ENCODE measurements at places on chromosomes 5 and 9. TPM values are rescaled to one million over a fixed set of nuclear protein-coding genes. Genes with fewer than 3 reads are reported as not detected.

DNA sequence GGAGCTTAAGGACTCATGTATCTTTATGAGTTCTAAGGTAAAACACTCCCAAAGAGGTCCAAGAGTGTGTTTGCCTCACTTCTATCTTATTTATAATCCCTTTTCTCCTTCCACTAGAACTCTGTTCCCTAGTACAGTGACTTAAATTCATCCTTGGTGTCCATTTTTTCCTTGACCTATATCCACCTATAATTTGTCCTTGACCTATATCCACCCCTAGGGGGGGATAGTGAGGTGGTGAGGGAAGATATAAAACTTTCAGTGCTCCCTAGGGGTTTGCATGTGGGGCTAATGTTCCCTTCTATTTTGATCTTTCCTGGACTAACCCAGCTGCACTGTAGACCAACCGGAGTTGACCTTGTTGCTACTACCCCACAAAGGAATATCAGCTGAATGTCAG, 83.5 kb upstream of the GNAQ start:
- DNase-seq = no peak

- DNase-seq = no peak
Measured at GRCh38 chr5:157356576-157356975, 90.7 kb downstream of the CYFIP2 start.

DNA sequence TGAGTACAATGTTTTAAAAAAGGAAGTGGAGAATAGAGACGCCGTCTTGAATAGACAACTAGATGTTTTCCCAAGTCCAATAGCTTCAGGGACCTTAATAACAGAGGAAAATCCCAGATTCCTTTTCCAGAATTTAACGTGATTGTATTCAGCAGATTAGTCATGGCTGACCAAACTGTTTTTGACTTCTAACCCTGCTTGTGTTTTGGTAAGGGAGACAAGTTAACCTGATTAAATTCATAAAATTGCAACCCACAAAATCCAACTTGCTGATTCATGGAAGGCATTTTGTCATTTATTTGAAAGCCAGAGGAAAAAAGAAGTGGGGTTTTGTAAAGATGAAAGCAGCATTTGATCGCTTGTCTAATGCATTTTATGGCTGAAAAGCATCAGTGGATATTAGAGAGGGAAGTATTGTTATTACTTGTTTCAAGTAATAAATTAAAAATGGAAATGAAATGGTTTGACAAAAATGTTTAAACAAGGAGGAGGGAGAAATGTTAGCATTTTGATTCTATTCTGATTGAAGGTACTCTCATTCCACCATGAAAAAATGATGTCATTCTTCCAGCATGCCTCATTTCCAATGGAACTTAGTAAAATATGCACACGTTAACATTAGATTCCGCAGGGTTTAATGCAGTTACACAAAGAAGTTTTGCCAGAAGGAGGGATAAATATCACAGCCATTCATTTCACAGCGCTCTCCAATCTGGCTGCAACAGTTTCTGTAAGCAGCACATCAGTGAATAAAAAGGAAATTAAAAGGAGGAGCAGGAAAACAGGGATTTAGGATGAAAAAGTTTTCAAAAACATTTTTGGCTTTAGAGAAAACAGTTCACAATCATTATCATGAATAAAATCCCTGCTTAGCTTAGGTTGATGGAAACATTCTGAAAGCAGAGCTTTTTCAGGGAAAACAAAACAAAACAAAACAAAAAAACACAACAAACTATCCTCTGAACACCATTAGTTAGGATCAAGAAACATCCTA, 314.7 kb downstream of the PRR16 start:
- peak; percentile 57 for DNase-seq

- no peak for DNase-seq
Measured at GRCh38 chr5:158108177-158108576, 249.2 kb upstream of the CLINT1 start.

- peak; percentile 77 for DNase-seq
Measured at GRCh38 chr5:129496864-129497595, 36.9 kb downstream of the ADAMTS19 start.

DNA sequence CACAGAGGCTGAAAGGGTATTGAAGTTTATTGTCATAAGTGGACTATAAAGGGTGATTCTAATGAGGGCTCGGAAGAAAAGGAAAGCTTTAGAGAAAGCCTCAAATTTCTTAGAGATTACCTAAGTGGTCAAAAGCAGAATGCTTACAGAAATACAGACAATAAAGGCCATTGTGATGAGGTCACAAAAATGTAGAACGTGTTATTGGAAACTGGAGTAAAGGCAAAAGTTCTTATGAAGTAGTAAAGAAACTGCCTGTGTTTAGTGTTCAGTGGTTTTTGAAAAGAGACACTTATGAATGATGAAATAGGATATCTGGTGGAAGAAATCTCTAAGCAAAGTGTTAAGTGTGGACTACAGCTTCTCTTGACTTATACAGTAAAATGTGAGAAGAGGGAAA, 726.9 kb downstream of the DNAH5 start:
- no peak for DNase-seq

DNA sequence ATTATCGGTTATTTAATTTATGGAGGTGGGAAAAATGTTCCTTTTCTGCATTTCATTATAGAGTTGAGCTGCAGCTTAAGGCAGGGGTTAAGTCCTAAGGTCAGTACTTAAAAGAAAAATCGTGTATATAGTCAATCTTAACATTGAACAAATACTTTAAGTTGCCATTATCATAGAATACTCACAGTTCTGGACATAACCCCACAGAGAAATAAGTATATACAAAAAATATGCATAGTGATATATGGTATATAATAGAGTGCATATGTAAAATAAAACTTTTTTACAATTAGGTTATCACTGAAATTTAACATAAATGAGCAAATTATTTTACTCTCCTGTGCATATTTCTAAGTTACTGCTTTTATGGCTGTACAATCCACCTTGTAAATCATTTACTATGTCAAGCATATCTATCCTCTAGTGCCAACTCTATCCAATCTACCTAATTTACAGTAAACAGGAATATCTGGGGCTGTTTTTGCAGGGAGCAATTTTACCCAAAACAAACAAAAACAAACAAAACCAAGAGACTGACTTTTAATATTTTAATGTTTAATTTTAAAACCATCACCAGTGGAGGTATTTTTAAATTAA, 28.8 kb downstream of the TTC39B start:
- no peak for DNase-seq

GRCh38 chr9:107833295-107833694, 343.7 kb upstream of the KLF4 start:
- DNase-seq = peak; percentile 31

GRCh38 chr9:4290427-4290837, 9.4 kb downstream of the GLIS3 start:
- no peak for DNase-seq

GRCh38 chr5:126384985-126385384, 38.2 kb upstream of the GRAMD2B start:
- peak; percentile 24 for DNase-seq

DNA sequence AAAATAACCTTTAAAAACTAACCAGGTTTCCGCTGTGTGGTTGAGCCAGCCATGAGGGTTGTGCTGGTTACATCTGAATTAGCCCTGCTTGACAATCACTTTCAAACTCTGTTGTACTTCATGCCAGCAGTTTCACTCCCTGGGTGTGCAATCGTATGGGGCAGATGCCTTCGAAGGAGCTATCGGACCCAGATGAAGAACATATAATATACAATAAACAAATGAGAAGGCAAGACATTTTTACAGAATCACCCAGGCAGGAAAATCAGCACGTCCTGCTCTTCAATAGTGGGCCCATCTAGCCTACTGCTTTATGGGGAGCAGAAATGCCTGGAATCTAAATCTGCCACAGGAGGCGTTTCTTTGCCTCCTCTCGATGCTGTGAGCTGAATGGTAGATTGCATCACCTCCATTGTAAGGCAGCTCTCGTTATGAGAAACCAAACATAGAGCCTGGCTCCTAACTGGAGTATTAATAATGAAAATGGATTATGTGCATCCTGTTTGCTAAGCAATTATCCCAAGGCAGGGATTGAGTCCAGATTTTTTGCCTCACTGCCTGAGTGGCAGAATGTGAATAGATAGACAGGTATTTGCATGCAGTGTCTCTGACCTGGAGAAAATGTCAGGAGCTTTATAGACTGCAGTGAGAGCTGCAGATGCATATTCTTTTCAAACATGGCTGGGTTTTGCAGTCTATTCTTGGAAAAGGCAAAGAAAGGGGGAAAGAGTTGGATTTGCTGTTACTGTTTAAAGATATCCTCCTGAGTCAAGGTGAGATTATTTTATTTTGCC, 143.3 kb upstream of the SMARCA2 start:
- no peak for DNase-seq

DNA sequence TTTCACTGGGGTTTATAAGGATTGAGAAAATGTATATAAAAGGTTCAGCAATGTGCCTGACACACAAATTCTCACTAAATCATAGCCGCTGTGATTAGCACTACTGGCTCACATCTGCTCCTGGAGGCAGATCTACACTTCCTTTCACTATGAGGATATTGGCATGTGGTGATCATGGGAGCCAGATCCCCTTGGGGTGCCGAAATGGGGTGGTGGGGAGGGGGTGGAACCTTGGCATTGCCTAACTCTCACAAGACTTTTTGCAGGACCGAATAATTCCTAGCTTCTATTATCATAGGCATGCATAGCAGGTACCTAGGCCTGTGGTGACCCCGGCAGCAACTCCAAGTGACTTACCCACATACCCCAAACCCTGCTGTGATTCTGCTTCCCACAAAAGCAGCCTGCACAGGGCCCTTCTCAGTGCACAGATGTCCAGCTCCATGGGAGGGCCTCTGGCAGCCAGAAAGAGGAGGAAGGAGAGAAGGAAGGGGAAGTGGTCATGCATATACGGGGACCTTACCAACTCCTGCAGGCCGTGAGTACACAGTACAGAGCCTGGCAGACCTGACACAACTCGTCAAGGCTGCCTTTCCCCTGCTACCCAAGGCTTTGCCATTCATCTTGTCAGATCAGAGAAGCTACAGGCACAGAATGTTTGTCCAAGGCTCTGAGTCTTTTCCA, 61.3 kb upstream of the IQGAP2 start:
- DNase-seq = no peak

GRCh38 chr5:61280205-61280604, 51.9 kb upstream of the ZSWIM6 start:
- DNase-seq = peak; percentile 57

DNA sequence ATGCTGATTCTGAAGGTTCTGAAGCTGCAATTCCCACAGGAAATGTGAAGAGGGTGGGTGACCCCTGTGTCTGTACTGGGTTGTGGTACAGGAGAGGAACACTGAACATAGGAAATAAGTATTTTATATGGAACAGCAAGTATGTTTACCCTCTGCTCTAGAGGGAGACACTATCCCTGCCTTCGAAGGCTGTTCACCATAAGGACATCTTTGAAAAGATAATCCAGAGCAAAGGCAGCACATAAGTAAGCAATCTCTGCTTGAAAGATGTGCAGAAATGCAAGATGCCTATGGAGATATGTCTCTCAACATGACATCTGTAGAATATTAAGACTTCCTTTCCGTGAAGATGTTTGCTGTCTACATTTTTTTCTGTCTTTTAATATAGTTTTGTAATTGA, 184.4 kb upstream of the EFNA5 start:
- DNase-seq = no peak

DNA sequence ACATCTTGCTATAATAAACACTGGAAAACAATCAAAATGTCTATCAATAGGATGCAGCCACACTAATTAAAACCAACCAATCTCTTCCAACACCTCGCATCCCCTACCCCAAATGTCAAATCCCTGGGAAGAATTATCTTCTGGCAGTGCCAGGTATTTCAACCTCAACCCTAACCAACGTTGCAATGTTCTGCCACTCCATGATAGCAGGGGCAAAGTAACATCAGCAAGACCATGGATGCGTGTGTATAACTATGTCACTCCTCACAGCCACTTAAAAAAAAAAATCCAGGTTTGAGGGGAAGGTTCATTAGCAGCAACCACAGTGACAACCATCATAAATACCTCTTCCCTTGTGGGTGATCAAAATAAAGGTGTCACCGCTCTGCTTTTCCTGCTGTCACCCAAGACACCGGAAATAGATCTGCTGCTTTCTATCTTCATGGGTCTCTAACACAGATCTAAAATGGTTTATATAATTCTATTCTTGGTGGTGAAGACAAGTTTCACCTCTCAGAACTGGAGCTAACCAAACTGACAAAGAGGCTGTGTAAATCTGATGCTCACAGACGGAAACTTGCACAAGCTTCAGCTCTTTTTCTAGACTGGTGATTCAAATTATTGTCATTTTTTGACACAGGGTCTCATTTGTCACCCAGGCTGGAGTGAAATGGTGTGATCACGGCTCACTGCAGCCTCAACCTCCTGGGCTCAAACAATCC, 9.9 kb downstream of the HSPA9 start:
- DNase-seq = no peak

- DNase-seq = no peak
Measured at GRCh38 chr5:35745660-35746059, 111.0 kb upstream of the IL7R start.

DNA sequence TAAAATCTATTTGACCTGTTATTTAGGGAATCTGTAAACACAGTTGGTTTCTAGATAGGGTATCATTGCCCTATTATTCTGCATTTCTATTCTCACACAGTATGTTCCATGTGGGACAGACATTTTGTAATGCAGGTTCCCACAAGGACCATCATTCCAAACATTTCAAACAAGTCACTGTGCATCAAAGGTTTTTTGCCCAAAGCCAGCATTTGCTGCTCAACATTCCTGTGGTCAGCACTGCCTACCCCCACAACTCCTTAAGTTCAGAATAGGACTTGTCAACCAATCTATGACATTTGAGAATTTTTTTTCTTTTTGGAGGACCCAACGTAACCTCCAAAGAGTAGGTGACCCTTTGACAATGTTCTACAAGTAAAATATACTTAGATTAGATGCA, 95.7 kb downstream of the LPAR1 start:
- no peak for DNase-seq

- peak; percentile 27 for DNase-seq
Measured at GRCh38 chr9:116543731-116544400, 143.2 kb upstream of the TRIM32 start.

DNA sequence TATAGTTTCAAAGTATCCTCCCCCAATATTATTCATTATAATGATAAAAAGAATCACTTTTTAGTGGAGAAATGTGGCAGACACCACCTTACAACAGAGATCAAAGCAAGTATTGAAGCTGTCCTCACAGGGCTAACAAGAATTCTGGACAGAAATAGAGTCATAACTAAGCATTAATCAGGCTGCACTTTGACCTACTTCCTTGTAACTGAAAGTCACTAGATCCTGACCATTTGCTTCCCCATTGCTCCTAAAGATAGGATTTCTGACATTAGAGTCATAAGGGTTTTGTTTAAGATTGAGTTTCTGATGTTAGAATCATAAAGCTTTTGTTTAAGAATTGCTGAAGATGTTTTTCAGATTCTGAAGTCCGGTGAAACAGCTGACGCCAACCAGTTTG, 159.7 kb downstream of the ATP10B start:
- no peak for DNase-seq

GRCh38 chr9:97923529-97924108, 1.3 kb upstream of the TRMO start:
- DNase-seq = peak; percentile 92

GRCh38 chr5:4941957-4942830, 197.9 kb upstream of the ADAMTS16 start:
- DNase-seq = no peak

GRCh38 chr9:100033877-100034551, 64.8 kb downstream of the ERP44 start:
- DNase-seq = no peak

The ADGRD2 gene
- not detected for total RNA-seq

The NSA2 gene
- 267 TPM for total RNA-seq

The BSPRY gene
- total RNA-seq = 0.22 TPM

The CCDC192 gene
- total RNA-seq = 0.18 TPM

The MYOZ3 gene
- total RNA-seq = 7.7 TPM

The MAPKAP1 gene
- total RNA-seq = 47.3 TPM

The NUDT12 gene
- 14.0 TPM for total RNA-seq

The ADAMTS2 gene
- total RNA-seq = 28.7 TPM

The LECT2 gene
- not detected for total RNA-seq

The GFI1B gene
- total RNA-seq = 0.13 TPM

The PFN3 gene
- total RNA-seq = not detected

The TERT gene
- total RNA-seq = not detected

Measured in muscle of leg (tissue), 16 donors.